GM04504 (cell line): ENCODE measurements at places on chromosomes 7 and 10.
A peak's percentile ranks its signal among the peaks of the same experiment; 100 is the strongest.

DNA sequence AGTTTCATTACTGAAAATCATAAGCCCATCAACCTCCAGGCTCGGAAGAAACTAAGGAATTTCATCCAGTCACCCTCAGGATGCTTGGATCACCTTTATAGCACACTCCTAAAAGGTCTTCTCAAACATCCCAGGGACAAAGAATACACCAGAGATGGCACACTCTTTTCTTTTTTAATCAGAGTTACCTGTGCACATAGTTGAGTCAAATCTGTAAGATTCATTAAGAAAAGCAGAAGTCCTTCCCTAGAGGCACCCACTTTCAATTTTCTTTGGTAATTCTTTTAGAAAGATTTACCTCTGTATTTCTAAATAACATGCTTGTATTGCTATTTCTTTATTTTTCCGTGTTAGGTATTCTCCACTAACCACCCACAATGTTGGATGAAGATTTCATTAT, 50.6 kb upstream of the IL6 start:
- DNase-seq, result no peak

GRCh38 chr10:113360870-113361269, 192.0 kb upstream of the HABP2 start:
- DNase-seq, result no peak

DNA sequence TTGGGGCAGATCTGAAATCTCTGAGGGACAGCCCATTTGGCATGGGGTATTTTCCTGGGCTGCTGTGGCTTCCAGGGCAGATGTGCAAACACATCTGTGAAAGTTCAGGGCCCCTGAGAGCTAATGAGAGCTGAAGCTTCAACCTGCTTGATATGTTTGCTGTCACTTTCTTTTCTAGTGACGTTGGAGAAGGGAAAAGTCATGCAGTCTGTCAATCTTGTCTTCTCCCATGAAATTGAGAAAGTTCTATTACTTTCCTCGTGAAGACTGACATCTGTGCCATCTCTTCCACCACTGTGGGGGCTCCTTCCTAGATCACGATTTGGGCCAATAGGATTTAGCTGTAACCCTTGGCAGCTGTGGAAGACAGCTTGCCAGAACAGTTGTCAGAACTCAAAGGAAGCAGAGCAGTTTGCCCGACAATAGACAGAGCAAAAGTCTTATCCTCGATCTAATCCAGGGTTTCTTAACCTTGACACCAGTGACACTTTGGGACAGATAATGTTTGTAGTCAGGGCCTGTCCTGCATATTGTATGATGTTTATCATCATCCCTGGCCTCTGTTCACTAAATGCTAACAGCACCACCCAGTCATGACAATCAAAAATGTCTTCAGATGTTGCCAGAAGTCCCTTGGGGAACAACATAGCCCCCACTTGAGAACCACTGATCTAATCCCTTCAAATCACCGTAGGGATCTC, 586.5 kb downstream of the LRMDA start:
- DNase-seq, result no peak

DNA sequence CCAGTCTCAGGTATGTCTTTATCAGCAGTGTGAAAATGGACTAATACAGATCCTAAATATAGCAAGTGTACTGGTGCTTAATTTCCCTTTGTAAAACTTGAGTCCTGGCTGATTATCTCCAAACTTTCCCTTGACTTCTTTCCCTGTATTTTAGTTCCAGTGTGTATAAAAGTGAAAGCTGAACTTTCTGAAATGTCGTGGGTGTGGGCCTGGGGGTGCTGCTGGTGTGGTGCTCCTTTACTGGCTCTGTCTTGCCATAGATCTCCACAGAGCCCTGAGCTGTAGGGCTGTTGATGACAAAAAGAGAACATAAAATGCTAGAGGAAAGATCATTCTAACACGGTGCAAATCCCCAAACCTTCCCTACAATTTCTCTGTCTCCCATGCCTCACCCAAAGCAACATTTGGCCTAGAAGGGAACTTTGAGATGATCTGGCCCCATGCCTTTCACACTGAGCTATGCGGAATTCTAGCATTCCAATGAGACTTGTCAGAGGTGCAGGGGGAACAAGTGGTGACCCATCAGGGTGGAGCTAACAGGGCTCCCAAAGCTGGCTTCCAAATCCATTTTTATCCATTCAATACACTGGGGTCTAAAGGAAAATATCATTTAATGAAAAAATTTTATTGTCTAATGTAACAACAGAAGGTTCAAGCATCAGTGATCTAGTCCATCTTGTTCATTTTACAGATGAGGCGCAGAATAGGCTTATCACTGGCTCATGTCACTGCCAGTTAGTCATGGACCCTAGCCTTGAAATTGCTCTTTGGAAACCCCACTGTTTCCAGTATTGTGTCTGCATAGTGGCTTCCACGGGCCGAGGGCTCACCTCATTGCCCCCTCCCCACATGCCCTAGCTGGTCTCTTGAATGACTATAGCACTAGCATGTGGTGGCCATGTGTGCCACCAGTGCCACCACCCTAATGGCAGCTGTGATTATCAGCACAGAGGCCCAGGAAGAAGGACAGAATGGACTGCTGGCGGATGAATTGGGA, 1000.9 kb downstream of the LRMDA start:
- DNase-seq, result peak; percentile 62

- no peak for DNase-seq
Measured at GRCh38 chr10:129792141-129792540, 171.9 kb downstream of the EBF3 start.

DNA sequence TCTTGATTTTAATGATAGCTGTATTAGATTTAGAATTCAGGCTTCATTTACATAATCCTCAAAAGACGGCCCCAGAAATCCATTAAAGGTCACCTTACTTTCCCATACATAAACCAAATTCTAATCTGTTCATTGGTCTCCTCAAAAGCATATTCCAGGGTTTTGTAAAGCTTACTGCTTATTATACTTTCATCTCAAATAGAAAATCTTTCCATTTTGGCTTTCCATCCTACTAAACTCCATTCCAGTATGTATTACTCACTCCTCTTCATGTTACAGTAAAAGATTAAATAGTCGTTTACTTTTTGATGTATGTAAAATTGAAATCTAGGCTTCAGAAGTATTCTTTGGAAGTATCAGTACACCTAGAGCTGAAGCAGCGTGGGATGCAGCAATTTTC, 143.5 kb upstream of the LRRN3 start:
- DNase-seq, result no peak

- DNase-seq, result no peak
Measured at GRCh38 chr7:114854369-114854768, 67.5 kb upstream of the MDFIC start.

DNA sequence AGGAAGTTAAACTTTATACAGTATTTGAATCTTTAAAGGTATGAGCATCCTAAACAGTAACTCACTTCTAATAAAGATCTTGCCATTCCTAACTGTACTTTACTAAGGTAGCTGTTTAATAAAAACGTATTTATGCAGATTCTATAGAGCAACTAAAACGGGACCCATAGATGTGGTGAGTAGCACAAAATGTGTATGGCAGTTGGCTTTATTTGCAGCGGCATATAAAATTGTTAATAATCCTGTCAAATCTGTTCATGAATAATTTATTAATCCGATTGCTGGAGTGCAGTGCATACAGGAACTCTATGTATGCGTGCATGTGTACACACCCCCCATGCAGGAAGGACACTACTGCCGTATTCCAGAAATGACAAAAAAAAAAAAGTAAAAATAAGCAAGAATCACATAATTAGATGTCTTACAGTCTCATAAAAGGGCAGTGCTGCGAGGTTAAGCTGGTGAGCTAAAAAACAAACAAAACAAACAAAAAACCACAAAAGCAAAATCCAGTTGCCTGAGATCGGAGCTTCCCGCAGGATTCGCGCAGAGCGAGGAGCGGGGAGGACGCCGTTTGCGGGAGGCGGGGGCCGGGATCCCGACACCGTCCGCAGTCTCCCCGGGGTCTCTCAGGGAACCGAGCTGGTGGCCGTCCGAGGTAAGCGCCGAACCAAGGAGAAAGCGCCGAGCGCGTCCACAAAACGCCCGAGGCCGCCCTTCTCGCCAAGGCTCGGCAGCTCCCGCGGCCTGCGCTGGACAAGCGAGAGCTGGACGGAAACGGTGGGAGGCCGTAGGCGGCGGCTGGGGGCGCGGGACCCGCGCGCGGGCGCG, 518 bp upstream of the COMMD3 start:
- DNase-seq, result no peak

DNA sequence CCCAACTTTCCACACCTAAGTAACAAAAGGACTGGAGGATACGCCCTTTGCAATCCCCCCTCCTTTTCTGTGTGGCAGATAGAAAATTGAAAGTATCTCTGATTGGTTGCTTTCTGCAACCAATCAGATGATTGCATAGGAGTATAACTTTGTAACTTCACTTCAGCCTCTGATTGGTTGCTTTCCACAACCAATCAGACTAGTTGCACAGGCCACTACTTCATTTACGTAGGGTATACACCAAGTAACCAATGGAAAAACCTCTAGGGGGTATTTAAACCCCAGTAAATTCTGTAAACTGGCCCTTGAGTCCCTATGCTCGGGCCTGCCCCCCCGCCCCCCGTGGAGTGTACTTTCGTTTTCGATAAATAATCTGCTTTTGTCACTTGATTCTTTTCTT, 1080.4 kb downstream of the CNTNAP2 start:
- peak; percentile 0 for DNase-seq

DNA sequence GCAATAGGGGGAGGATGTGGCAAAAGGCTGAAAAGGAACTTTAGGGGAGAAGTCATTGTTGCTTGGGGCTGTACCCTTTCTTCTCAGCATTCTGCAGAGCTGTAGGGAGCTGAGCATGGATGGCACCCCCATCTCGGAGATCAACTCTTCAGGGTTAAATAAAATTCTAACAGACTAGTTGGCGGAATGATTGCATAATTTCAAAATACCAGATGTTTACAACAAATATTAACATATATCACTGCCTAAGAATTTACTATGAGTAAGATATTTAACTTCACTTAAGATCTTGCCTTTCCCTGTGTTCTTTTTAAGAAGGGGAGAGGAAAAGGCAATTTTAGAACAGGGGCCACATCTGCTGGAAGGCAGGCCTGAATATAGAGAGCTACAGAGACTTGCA, 509 bp upstream of the OR2F1 start:
- no peak for DNase-seq

DNA sequence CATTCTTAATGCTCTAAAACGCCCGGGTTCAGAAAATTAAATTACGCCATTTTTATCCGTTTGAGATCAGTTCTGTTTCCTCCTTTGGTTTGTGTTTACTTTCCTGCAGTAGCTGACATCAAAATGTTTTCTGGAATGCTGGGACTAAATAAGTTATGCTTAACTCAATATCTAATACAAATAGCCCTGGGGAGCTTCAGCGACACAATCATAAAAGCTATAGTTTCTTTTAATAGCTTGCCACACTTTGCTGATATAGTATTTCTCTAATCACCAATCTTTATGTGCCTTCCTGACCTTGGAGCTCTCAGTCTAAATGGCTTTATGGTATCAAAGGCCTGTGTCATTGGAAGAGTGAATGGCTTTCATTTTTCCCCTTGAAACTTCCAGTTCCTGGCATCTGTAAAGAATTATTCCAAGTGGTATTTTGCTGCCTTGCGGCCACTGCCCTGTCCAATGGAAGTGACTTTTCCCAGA, 202.7 kb downstream of the HDAC9 start:
- DNase-seq, result no peak

- DNase-seq, result no peak
Measured at GRCh38 chr7:138097064-138097741, 20.9 kb downstream of the AKR1D1 start.

- no peak for DNase-seq
Measured at GRCh38 chr10:72173619-72174296, 42.1 kb upstream of the ANAPC16 start.

- no peak for DNase-seq
Measured at GRCh38 chr7:154736389-154736788, 266.5 kb downstream of the PAXIP1 start.

DNA sequence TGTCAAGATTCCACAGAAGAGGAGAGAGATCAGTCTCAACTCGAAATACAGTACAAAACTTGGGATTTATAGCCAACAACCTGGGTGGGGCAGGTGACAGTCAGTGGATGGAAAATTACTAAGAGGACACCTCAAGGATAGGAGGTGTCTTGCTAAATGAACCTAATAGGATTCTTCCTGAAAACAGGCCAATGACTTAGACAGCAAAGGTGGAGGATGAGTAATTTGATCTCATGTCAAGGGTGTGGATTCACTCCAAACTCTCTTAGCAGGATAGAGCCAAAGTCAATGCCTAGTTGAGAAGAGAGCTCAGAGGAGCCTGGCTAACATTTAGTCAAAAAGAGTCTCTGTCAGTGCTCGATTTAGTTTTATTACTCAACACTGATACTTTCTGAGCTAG, 106.7 kb upstream of the INSYN2A start:
- no peak for DNase-seq

- DNase-seq, result no peak
Measured at GRCh38 chr7:45695249-45695995, 121.3 kb downstream of the ADCY1 start.

DNA sequence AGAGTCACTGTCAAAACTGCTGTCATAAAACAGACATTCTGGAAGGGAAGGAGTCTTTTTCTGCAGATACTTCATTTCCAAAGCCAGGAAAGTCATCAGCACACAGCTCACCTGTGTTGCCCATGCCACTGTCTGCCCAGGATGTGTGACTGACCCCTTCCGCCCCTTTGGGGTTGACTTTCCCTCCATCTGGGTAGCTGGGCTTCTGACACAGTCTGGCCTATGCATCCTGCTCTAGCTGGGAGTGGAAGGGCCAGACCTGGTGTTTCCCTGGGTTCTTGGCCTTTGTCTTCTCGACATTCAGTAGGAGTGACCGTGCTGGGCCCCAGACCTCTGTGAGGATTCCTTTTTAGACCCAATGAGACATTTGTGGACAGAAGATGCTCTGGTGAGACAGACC, 378.9 kb upstream of the NUPR2 start:
- DNase-seq, result no peak

DNA sequence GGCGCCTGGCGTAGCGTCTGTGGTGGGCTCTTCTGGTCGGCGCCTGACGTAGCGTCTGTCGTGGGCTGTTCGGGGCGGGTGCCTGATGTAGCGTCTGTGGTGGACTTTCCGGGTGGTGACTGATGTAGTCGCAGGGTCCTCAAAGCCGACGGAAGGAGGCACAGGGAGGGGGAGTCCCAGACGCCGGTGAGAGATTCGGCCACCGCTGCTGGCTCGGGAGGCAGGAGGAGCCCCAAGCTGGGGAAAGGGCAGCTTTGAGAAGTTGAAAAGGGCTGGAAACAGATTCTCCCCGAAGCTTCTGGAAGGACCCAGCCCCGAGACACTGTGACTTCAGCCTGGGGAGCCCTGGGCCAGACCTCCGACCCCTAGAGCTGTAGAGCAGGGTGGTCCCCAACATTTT, 105.7 kb downstream of the DNAJB6 start:
- DNase-seq, result no peak

GRCh38 chr7:96304573-96304972, 17.3 kb downstream of the SLC25A13 start:
- DNase-seq, result no peak

GRCh38 chr10:116669080-116669479, 48.3 kb downstream of the PNLIPRP2 start:
- DNase-seq, result no peak
